ENCODE measurements at places on chromosomes 11 and 22.

GRCh38 chr11:30488304-30488998, 97.7 kb downstream of the MPPED2 start:
- no peak for DNase-seq

DNA sequence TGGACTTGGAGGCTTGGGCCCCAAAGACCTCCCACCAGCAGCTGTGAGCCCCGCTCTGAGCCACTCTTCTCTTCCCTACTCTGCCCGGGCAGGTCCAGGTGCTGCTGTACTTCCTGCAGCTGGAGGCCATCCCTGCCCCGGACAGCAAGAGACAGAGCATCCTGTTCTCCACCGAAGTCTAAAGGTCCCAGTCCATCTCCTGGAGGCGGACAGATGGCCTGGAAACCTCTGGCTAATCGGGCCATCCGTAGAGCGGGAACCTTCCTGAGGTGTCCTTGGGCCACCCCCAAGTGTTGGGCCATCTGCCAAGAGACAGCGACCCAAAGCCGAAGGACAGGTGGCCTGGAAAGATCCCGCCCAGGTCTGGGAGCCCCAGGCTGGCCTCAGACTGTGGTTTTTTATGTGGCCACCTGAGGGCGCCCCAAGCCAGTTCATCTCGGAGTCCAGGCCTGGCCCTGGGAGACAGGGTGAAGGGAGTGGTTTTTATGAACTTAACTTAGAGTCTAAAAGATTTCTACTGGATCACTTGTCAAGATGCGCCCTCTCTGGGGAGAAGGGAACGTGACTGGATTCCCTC, 135.1 kb downstream of the BCR start:
- DNase-seq, result peak; percentile 33

DNA sequence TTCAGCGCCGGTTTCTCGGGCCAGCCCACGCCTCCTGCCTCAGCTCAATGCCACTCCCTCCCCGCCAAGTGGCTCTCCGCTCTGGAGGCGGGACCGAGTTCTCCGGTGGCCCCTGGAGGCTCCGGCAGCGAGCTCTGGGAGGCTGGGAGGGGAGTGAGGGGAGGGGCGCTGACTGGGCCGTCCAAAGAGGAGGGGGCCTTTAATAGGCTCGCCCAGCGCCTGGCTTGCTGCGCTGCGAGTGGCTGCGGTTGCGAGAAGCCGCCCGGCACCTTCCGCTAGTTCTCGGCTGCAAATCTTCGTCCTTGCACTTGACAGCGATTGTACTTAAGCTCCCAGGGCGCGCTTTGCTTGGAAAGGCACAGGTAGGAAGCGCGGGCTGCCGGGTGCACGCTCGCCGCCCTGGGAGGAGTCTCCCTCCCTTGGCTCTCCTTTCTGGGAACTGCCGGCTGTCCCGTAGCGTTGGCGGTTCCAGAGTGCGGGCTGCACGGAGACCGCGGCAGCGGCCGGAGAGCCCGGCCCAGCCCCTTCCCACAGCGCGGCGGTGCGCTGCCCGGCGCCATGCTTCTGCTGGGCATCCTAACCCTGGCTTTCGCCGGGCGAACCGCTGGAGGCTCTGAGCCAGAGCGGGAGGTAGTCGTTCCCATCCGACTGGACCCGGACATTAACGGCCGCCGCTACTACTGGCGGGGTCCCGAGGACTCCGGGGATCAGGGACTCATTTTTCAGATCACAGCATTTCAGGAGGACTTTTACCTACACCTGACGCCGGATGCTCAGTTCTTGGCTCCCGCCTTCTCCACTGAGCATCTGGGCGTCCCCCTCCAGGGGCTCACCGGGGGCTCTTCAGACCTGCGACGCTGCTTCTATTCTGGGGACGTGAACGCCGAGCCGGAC, at the start of gene ADAMTS15:
TSS of gene ADAMTS15 (plus strand) at position 230 of the 894 bp plus-strand sequence. CDS start at position 559, 329 bp downstream.
- no peak for DNase-seq

- no peak for DNase-seq
Observed at GRCh38 chr11:117816151-117816741, 8.3 kb downstream of the FXYD2 start.

DNA sequence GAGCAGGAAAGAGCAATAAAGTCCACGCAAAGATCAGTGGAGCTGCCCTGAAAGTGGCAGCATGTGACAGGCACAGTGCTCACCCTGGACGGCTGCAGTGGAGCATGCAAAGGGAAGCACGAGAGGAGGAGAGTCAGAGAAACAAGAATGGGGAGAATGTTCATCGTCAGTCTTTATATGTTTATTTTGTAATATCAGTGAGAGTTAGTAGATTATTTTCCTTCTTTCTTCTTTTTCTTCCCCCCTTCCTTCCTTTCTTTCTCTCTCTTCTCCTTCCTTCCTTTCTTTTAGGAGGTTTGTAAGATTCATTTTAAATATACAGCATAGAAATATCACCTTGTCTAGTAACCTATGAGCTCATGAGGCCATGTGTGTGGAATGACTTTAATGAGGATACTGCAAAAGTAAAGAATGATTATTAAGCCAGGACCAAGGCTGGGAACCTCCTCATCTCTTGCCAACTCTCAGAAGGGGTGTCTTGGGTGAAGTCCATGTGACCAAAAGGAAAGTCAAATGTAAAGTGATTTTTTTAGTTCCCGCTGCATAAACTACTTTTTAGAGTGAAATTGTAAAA, 321.1 kb downstream of the AASDHPPT start:
- no peak for DNase-seq

GRCh38 chr11:33949252-33949913, 57.5 kb upstream of the LMO2 start:
- DNase-seq, result no peak

- no peak for DNase-seq
Observed at GRCh38 chr22:24548812-24549211, 6.1 kb downstream of the GUCD1 start.

DNA sequence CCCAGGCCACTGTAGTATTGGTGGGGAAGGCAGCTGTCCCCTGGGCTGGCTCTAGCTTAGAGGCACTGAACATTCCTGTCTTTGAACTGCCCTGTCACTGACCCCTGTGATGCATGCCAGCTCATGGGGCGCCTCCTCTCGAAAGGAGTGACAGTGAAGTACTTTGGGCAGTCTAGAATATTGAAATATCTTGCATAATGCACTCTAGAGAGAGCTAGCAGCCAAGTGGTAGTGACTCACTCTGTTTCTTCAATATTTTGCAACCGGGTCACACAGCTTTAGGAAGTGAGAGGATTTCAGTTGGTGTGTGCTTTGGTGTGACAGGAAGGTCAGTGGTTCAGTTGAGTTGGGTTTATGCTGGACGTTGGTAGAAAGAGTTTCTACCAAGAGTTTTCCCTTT, 35.5 kb upstream of the ST14 start:
- DNase-seq, result peak; percentile 33

DNA sequence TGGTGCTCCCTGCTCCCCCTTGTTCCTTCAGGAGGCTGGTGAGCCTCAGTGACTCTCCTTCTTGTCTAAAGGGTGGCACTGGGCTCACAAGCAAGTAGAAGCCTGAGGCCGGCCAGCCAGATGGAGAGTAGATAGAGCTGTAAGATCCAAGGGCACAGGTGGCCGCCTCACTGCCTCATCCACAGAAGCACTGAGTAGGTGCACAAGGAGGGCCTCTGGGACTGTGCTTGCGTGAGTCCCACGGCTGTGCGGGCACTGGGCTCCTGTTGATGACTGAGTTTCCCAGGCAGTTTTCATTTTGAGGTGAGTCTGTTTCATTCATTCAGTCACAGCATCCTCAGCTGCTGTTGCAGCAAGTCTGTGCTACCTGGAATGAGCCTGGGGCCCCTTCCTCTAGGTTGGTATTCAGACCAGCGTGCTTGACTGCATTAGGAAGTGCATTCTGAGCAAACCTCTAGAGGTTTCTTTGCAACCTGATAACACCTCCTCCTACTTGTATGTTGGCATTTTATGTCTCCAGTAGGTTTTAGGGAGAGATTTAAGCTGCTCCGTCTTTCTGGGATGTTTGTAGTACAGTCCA, 184.0 kb downstream of the TBC1D22A start:
- DNase-seq, result no peak

DNA sequence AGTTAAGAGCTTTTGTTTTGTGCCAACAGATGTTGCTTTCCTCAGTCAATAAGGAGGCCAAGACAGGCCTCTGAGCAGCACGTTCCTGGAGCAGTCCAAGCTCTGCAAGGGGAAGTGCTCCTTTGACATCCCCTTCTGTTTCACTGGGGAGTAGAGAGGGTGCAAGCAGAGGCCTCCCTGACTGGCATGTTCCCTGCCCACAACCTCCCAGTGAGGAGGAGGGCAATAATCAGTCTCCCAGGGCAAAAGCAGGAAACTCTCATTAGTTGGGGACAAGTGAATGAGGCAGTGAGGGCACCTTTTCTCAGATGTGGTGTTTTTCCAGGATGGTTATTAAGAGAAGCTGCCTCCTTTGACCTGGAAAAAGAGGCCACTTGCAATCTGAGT, 79.5 kb upstream of the ZBED5 start:
- no peak for DNase-seq

GRCh38 chr11:74004046-74004695, 4.7 kb downstream of the UCP3 start:
- no peak for DNase-seq

DNA sequence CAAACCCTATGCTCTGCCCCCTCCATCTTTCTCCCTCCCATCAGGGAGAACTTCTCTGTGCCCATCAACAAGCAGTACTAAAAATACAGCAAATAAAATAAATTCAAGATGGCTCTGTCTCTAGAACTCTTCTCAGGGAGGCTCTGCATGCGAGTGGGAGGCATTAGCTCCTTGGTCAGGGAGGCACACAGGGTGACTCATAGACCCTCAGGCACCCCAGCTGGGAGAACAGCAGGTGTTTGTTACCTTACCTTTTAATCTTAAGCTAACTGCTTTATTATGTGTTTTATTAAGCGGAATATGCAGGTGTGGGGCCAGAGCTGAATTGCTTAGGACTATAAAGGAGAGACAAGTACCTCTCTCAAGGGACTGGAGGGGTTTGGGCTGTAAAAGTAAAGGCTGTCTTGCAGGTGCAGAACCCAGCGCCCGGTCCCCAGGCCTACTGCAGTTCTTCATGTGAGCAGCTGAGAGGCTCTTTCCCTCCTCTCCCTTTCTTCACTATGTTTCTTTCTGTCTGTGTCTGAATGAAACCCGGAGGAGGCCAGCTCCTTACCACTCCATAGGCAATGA, 20.8 kb downstream of the CSNK2A3 start:
- no peak for DNase-seq

DNA sequence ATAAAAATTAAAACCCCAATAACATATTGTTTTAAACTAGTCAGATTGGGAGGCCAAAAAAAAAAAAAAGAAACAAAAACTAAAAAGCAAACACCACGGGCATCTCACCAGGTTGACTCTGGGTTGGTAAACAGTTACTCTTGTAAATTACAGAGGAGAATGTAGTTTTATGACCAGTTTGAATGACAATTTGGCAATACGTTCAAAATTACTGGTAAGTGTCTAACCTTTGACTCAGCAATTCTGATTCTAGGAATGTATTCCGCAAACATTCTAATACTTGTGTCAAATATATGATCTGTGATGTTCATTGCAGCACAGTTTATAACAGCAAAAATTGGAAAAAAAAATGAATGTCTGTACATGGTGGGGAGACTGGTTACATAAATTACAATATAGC, 1376.0 kb downstream of the TBC1D22A start:
- DNase-seq, result no peak

GRCh38 chr11:11016068-11016467, 158.2 kb upstream of the ZBED5 start:
- no peak for DNase-seq

DNA sequence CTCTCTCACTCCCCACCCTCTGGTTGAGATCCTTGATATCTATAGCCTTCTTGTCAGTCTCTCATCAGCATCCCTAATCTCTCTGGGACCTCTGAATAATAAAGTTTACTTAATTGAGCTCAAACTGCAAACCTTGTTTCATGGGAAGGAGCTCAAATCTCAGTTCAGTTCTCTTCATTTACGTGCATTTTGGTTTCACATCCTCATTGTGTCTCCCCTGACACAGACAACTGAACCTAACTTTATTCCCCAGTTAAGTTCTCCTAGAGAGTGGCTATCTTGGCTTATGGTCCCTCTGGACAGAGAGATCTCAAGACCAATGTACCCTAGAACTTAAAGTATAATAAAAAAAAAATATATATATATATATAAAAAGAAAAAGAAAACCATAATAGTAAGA, 47.3 kb downstream of the NXPE2 start:
- DNase-seq, result no peak

GRCh38 chr22:30221121-30221992, 25.2 kb downstream of the LIF start:
- no peak for DNase-seq

- DNase-seq, result no peak
Observed at GRCh38 chr22:43000441-43001175, 14.3 kb downstream of the PACSIN2 start.

GRCh38 chr22:37880668-37881440, 25.2 kb upstream of the MICALL1 start:
- no peak for DNase-seq

GRCh38 chr11:114440971-114441763, 1.9 kb downstream of the REXO2 start:
- peak; percentile 56 for DNase-seq

DNA sequence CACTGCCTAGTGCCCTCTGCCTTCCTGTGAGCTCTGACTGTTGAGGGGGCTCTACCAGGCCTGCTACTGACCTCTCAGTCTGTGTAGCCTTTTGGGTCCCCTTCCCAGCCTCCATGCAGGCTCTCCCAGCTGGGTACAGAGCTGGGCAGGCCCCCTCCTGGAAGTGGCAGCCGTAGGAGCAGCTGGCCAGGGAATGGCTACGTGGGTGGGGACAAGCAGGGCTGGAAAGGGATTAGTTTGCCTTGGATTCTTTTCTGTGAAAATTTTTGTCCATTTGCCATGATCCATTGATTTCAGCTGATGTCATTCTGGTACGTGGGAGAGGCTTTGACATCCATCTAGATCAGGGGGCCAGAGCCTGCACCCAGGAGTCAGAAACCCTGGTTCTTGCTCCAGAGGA, 23.9 kb upstream of the NECTIN1 start:
- no peak for DNase-seq

- peak; percentile 62 for DNase-seq
Observed at GRCh38 chr11:3859373-3859881, 4.0 kb downstream of the STIM1 start.

GRCh38 chr22:47086596-47087248, 324.3 kb downstream of the TBC1D22A start:
- no peak for DNase-seq

DNA sequence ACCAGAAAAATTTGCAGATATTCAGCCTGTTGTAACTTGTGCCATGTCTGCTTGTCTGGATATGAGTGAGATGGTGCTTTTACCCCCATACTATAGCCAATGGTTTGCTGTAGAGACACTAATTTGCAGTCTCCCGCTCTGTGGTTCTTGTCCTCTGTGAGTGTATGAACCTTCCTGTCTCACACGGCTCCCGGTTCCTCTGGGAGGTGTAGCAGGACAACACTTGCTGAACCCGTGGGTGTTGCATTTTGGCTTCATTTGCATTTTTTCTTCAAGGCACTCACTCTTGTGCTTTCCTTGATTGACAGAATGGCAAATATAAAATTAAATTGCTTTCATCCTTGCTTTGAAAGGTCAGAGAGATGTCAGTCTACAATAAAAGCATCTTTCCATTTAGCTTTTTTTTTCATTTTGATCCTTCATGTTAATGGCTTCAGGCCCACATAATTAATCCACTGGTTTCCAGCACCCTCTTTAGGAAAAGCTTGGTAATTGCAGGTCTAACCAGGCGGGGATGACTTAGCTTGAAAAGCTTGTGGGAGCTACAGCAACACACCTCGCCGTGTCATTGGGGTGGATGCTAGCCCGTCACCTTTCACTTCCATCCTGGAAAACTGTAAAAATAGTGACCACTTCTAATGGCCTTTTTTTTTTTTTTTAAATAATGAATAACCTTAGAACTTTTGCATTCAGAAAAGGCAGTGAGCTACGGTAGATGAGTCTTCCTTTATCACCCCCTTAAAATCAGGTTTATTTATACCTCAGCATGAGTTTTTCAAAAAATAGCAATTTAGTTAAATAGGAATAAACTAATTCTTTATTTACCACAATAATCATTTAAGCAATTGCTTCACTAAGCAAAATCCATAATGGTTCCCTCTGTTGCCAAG, 27.4 kb upstream of the ST14 start:
- DNase-seq, result peak; percentile 86

Measured in hematopoietic multipotent progenitor cell treated with erythropoietin and hydrocortisone succinate and interleukin-3 and kit ligand, for 8 days (in vitro differentiated cells).